ENCODE measurements at places on chromosomes 1 and 21.

GRCh38 chr1:223419561-223419960, 26.3 kb downstream of the CCDC185 start:
- no peak for DNase-seq

DNA sequence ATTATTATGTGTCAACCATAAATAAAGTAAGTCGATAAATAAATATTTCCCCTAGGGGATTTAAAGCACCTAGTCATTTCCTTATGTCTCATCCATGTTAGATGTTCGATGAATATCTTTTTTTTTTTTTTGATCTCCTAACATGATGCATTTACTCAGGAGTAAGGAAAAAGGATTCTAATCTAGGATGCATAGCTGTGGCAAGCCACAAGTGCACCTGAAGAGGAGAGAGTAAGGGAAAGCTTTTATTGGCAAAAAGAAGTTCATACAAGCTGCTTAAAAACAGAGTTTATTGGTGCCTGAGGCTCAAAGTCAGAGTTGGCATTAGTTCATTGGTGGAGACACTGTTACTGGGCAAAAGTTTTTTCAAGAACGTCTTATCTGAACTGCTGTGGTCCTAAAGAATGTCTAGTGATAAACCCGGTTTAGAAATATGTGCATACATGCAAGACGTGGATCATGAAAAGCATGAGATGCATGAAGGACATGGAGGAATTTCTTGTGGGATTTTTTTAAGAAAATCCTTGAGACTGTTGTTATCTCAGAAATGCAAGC, 51.7 kb downstream of the SWT1 start:
- DNase-seq = no peak

- no peak for DNase-seq
These were observed 35.8 kb upstream of the RIPK4 start for GRCh38 chr21:41802684-41803083.

DNA sequence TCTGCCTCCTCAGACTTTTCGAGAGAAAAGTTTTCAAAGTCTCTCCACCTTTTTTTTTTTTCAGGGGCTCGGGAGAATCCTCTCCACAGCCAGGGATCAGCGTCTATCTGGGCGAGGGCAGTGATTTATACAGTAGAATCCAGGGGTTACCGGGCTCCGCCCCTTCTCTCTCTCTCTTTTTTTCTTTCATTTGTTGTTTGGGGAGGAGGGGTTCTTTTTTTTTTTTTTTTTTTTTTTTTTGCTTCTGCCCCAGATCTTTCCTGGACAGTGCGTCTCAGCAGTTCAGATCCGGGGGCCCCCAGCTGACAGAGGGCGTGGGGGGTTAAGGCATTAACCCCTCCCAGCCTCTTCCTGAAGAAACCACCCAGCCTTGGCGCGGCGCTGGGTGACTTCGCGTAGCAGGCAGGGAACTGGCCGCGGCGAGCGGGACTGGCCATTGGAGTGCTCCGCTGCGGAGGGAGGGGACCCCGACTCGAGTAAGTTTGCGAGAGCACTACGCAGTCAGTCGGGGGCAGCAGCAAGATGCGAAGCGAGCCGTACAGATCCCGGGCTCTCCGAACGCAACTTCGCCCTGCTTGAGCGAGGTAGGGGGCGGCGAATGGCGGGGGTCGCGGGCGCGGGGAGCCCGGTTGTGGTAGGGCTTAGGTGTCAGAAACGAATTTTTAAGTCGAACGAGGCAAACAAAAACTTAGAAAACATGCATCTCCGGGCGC, at the start of gene S1PR1:
Gene S1PR1, plus strand, starts transcription at position 504 of the 713 bp plus-strand sequence. CDS start 1,966 bp downstream, outside the sequence.
- DNase-seq = no peak

DNA sequence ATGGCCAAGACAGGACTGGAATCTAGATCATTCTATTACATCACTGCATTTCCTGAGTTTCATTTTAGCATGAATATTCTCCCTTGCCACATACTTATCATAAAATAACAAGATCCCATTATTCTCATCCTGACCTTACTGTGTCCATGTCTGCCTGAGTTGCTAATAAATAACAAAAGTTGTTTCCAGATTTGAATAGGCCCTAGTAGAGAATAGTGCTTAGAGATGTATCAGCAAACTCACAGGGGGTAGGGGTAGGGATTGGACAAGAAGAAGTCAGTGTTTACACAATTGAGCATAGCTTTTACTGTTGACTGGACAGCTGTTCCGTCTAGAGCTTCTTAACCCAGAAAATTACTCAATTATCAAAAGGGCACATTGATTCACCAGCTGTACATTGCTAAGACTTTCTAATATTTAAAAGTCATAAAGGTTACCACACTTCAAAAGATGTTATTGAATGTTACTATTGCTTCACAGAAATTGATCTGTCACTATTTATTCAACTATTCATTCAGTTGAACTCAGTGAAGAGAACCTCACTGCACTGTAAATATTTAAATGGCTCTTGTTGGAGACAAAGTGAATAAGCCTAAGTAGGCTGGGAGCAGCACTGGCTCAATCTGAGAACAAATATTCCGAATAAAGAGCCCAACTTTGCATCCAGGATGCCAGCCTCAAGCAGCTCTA, 121.9 kb downstream of the NRIP1 start:
- DNase-seq = no peak

- no peak for DNase-seq
These were observed 553.8 kb upstream of the CAMK1G start for GRCh38 chr1:209029737-209030136.

DNA sequence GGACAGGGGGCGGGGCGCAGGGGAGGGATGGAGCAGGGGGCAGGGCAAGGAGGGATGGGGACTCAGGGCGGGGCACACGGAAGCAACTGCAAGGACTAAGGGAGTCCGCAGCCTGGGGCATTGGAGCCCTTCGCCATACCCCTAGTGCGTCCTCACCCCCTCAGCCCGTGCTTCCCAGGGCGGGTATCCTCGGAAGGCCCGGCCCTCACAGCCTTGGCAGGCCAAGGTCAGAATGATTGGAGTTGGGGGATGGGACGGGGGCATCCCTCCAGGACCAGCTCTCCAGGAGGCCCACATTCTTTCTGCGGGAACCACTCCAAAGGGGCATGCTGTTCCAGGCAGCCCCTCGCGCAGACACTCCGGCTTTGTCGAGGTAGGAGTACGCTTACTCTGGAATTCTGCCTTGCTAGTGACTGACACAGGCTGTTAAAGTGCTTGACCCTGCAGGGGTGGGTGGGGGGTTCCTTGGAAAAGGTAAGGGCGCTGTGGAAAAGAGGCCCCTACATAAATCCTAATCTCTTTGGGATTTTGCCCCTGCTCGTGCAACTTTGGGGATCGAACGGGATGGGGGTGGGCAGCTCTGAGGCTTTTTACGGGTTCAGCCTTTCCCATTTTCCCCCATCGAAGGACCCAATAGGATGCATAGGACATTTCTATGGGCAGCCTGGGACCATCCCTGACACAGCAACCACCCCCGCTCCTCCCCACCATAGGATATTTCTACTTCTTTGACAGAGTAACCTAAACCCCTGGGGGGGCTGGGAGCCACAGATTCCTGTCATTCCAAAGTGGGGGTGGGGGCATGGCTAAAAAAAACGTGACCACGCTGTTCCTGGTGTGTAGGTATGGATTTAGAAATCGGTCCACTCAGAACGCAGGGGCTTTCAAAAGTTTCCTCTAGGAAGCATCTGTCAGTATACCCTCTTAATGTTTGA, 738 bp upstream of the TRIM11 start:
- no peak for DNase-seq

- DNase-seq = no peak
These were observed 46.9 kb downstream of the S100B start for GRCh38 chr21:46557919-46558392.

GRCh38 chr1:54331091-54331772, 75.0 kb downstream of the SSBP3 start:
- peak; percentile 82 for DNase-seq

GRCh38 chr1:154603317-154603716, 4.7 kb downstream of the ADAR start:
- no peak for DNase-seq

DNA sequence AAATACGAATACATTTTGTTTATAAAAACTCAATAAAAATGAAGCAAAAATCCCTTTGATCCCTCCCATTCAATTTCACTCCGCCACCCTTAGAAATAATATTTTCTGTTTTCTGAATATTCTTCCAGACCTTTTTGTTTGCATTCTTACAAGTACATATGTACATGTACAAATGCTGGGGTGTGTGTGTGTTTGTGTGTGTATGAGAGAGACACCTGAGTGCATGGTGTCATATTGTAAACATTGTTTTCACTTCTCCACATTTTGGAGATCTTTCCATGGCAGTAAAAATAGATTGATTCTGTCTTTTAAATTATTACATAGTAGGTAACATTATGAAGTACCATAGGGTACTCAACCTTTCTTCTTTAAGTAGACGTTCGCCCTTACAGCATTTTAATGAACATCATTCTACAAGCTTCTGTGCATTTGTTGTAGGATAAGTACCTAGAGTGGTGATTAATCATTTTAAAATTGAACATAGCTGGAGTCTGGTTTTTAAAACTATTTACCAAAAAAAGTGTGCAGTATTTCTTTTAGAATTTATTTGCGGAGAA, 1.3 kb upstream of the MPC2 start:
- no peak for DNase-seq

DNA sequence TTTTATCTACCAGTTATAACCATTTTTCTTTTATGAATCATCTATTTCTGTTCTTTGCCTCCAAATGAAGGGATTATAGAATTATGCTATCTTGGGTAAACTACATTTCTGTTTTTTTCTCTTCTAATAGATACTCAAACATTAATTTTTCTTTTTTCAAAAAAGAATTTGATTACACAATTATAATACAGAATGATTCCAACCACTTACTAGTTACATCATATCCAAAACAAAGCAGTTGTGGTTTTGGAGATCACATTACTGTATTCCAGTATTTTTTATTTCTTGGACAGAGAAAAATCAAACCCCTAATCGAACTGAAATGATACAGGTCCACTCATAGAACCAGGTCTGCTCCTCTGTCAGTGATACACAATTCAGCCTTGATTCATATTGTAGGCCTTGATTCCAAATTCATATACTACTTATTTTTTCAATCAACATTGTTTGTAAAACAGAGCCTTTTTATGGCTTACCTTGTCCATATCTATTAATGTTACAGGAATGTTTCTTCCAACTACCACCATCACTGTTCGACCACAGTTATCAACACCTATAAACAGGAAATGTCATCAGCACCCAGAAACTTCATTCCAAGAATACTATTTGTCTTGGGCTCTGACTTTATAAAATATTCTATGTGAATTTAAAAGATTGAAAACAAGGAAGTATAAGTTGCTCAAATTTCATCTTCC, 43.2 kb downstream of the GDAP2 start:
- no peak for DNase-seq

GRCh38 chr1:43446881-43447835, 6.6 kb downstream of the HYI start:
- DNase-seq = no peak

GRCh38 chr1:201563941-201564340, 25.0 kb downstream of the NAV1 start:
- no peak for DNase-seq

GRCh38 chr21:45592626-45593134, 50.4 kb upstream of the SLC19A1 start:
- no peak for DNase-seq

- DNase-seq = no peak
These were observed 11.2 kb downstream of the PTPRF start for GRCh38 chr1:43541721-43542401.

- no peak for DNase-seq
These were observed 16.2 kb downstream of the MTOR start for GRCh38 chr1:11245904-11246719.

- DNase-seq = no peak
These were observed 182.4 kb downstream of the DISC1 start for GRCh38 chr1:231808990-231809389.

DNA sequence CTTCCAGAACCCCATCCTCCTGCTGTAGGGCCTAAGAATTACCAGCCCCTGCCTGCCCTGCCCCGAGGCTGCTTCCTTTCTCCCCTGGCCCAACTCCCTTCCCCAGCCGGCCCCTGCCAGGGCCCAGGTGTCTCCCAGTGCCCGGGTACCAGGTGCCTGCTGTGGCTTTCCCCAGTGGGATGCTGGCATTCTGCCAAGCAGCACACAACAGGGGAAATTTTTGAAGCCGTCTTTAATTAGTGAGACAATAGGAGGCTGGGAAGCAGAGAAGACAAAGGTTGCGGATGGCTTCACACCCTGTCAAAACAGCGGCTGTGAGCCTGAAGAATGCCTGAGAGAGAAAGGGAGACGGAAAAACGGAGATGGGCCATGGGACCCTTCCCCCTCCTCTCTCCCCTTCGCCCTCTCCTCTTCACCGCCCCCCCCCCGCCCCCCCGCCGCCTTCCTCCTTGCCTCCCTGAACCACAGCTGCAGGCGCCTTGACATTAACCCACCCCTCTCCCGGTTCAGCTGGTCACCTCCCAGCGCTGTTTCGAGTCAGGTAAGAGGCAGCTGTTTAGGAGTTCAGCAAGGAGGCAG, 33.6 kb downstream of the LRRN2 start:
- peak; percentile 90 for DNase-seq

GRCh38 chr1:117606649-117607430, 992 bp downstream of the TENT5C start:
- DNase-seq = peak; percentile 46

- DNase-seq = peak; percentile 19
These were observed 18.8 kb downstream of the MAP7D1 start for GRCh38 chr1:36174713-36175112.

- no peak for DNase-seq
These were observed 1.3 kb downstream of the GPR157 start for GRCh38 chr1:9127395-9128165.

DNA sequence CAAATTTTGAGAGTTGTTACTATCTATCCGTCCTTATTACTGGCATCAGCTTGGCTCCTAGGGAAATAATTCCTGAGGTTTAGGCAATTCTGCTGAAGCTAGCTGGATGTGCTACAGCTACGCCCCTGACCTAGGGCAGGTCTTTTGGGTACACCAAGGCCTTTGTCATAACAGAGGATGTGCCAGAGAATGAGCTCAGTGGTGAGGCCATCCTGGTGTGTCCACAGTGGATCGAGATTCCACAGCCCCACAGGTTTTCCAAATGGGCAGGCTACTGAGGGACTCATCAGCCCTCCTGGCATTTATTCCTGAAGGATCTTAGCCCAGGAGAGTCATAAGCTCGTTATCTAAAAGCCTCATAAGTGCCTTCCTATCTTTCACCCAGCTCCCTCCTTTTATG, 475.2 kb upstream of the USP24 start:
- DNase-seq = no peak

DNA sequence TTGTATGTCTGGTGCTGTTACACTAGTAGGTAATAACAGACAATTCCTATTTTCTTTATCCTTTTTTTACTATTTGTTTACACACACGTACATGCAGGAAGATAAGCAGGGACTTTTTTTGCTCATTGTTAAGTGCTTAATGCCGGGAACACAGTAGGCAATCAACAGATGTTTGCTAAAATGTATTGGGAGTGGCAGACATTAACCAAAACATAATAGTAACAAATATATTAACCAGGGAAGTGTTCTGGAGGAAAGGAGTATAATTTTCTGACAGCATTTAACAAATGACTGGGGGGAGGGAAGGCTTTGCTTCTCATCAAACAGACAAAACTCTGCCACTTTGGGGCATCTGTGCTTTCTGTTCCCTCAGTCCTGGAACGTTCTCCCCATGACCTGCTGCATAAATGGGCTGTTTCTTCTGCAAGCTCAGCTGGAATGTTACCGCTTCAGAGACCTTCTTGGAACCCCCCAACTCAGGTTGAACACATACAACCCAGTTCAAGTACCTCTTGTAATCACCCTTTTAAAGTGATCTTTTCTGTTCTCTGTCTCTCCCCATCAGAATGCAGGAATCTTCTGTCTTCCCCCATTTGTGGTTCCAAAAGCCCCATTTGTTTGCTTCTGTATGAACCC, 2.1 kb downstream of the CR1L start:
- DNase-seq = no peak

Measured in NCI-H2171 treated with DMSO at 0.1 percent for 48 hours (cell line).